Stimulated activated CD4-positive, alpha-beta T cell treated with anti-CD3 and anti-CD28 coated beads, TNF-alpha, amount 100 ng/mL, for 1 hour (primary cell): ENCODE measurements at places on chromosomes 12 and 14.
A peak's percentile ranks its signal among the peaks of the same experiment; 100 is the strongest.

DNA sequence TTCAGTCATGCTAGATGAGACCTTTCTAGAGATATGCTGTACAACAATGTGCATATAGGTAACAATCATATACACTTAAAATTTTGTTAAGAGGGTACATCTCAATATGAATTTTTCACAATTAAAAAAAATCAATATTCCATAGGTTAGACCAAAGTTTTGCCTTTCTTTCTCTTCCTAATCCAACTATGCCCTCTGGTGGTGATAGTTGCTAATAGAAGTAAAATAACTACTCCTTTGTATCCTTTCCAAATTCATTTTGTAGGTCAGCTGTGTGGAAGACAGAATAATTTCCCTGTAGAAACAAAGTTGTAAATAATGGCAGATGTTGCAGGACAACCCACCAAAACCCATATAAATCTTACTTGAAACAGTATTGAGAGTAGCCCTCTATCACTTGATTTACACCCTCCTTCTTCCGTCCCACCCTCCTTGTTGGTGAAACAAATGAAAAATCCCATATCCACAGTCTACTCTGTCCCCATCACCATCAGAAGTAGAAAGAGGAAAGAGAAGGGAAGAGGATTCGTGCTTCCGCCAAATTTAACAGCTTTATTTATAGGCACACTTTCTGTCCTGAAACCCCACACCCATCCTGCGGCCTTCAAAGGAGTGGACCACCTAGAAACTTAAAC, 34.2 kb upstream of the KICS2 start:
- no peak for DNase-seq

- no peak for DNase-seq
These were observed 9.7 kb downstream of the SLC4A8 start for GRCh38 chr12:51434305-51434704.

- no peak for DNase-seq
These were observed 61.0 kb upstream of the FKBP4 start for GRCh38 chr12:2733493-2734355.

- DNase-seq, result peak; percentile 96
These were observed at the start of the genes APEX1 and OSGEP for GRCh38 chr14:20454516-20455354. Gene APEX1 (plus strand): TSS chr14:20455226. CDS start chr14:20455646, 420 bp downstream. Gene OSGEP (minus strand): TSS chr14:20454812. CDS start chr14:20454683, 129 bp downstream.

GRCh38 chr14:91326514-91327249, 82.2 kb upstream of the GPR68 start:
- no peak for DNase-seq

DNA sequence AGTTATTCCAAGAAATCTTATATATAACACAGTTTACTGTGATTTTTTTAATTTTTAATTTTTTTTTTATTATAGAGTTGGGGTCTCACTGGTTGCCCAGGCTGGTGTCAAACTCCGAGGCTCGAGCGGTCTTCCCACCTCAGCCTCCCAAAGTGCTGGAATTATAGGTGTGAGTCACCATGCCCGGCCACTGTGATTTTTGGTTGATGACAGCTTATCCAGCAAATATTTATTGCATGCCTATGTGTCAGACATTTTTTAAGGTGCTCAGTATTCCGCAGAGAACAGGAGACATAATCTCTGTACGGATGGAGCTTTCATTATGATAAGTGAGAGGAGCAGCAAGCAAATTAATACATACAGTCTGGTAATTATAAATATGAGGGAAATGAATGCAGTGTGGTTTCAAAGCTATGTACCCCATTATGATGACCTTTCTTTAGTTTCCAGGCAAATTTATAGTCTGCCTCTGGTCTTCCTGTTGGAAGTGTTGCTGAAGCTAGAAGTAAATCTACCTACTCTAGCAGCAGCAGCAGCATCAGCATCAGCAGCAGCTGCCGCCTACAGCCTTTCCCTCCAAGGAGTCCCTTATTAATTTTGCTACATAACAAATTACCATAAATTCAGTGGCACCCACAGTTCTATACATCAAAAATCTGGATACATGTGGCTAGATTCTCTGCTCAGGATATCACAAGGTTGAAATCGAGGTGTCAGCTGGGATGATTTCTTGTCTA, 32.3 kb downstream of the FRS2 start:
- DNase-seq, result no peak

DNA sequence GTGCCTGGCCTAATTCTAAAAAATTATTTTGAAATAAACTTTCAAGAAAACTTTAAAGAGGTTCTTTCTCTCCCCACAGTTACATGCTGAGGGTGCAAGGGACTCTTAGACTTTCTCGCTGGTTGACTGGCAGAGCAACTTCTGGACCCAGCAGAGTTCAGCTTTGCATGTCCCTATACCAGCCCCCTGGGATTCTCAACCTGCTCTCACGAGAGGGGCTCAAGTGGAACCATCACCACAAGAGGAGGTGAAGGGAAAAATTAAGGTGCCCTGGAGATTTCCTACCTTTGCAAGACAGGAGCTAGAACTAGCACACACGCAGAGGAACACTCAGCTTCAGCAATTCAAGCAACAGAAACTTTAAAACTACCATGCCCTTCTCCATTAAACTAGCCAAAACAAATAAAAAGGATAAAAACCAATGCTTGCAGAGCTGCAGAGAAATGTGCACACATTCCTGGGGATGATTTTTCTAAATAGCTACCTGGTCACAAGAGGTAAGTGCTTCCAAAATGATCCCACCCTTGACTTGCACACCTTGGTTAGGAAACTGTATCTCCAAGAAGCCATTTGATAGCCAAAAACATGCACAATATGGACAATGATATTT, 2.5 kb downstream of the HVCN1 start:
- DNase-seq, result no peak

DNA sequence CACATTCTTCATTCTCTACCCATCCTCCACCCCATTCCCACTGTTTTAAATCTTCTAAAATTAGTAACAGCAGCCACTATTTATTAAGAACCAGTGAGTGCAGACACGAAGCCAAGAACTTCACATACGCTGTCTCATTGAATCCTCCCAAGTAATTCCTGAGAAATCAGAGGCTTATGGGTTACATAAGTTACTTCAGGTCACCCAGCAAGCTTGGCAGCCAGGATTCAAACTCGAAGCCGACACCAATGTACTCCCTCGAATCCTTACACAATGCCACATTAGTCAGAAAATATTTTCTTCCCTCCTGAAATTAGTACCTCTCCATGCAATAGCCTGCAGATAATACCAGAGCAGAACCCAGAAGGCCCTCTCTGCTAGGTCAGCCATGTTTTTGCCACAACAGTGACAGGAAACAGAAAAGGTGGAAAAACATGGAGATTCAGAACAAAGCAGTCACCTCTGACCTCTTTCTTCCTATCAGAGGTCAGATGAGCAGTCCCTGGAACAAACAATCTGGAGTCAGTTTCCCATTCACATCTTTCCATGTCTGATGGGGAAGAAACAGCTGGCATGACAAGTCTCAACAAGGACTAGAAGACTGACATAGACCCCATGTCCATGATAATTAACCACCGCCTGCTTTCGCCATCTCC, 16.4 kb downstream of the NID2 start:
- no peak for DNase-seq

GRCh38 chr12:106585521-106586277, 2.9 kb downstream of the RFX4 start:
- no peak for DNase-seq

GRCh38 chr14:59354666-59355065, 110.5 kb downstream of the GPR135 start:
- no peak for DNase-seq

DNA sequence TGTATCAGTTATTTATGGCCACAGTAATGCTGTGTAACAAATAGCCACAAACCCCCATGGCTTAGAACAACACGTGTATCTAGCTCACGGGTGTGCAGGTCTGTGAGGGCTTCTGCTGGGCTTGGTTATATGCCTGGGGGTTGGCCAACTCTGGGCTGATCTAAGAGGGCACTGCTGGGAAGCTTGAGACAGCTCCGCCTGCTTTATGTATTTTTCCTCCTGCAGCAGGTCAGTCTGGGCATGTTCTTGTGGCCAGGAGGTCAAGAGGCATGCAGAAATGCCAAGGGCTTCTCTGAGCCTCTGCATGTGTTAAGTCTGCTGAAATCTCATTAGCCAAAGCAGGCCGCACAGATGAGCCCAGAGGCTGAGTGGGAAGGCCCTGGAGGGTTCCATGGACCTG, 105.8 kb downstream of the ZNF664 start:
- no peak for DNase-seq

DNA sequence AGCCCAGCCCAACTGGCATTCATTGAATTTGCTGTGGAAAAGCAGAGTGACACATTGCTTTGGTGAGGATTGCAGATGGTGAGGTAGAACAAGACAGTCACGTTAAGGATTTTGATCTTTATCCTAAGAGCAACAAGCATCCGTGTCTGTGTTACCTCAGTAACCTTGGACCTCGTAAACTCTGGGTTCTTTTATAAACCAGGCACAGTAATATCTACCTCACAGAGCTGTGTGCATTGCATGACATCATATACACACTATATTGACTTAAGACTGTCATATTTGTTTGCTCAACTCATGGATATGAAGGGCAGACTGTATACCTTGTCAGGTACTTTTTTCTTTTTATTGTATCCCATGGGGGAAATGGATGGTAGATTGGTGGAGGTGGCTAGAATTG, 156.2 kb downstream of the ETV6 start:
- DNase-seq, result no peak

DNA sequence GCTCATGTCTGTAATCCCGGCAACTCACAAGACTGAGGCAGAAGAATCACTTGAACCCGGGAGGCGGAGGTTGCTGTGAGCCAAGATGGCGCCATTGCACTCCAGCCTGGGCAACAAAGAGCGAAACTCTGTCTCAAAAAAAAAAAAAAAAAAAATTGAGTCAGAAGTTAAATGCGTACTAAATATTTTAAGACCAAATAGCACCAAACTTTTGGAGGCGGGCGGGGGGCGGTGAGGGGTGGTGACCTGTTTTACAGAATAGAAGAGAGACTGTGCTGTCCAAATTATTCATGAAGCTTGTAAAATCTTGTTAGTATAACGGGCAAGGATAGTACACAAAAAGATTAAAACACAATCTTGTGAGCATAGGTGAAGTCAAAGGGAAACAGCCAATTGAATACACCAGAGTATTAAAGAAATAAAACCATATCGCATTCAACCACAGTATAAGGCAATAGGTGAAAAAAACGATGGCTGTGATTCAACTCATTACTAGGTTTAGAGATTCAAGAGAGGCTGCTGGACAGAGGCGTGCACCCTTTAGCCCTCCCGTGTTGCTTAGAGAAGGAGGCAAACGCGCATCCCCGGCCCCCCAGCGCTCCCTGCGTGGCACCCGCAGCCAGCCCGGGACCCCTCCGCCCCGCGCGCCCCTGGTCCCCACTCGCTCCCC, 571 bp downstream of the ZNF891 start:
- DNase-seq, result no peak

- peak; percentile 41 for DNase-seq
These were observed 699 bp downstream of the KTN1 start for GRCh38 chr14:55580470-55581341.

DNA sequence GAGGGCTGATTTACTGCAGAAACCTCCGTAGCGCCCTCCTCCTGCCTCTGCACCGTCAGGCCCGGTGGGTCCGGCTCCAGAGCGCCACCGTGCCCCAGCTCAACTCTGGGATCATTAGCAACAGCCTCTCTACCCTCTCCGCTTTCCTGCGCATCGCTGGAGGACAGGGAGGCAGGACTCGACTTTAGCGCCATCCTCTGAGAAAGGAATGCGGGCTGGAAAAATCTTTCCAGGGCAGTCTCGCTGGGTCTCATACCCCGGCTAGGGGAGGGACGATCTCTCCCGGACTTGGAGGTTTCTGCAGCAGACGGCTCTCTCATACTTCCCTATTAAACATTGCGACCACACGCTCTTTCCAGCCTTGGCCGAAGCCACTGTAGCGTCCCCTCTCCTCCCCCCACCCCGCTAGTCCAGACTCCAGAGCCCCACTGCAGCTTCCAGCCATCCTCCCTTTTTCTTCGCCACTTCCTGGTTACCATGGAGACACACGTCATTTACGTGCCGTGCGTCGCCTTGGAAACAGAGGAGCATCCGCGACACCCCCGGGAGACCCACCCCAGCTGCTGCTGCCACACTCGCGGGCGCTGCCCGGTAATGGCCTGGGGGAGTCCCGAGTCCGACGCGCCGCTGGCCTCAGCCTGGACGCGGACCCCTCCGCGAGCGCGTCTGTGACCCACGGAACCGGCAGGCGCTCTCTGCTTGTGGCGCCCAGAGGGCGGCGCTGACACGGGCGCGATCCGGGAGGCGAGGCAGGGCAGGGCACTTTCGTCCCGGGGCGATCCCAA, at the start of gene CCDC184:
TSS of gene CCDC184 (plus strand) at position 554 of the 785 bp plus-strand sequence. CDS start 479 bp downstream, outside the sequence.
- no peak for DNase-seq

GRCh38 chr12:44697511-44697910, 178.6 kb downstream of the NELL2 start:
- DNase-seq, result no peak

GRCh38 chr12:52582486-52582885, 8.8 kb upstream of the KRT74 start:
- DNase-seq, result no peak

DNA sequence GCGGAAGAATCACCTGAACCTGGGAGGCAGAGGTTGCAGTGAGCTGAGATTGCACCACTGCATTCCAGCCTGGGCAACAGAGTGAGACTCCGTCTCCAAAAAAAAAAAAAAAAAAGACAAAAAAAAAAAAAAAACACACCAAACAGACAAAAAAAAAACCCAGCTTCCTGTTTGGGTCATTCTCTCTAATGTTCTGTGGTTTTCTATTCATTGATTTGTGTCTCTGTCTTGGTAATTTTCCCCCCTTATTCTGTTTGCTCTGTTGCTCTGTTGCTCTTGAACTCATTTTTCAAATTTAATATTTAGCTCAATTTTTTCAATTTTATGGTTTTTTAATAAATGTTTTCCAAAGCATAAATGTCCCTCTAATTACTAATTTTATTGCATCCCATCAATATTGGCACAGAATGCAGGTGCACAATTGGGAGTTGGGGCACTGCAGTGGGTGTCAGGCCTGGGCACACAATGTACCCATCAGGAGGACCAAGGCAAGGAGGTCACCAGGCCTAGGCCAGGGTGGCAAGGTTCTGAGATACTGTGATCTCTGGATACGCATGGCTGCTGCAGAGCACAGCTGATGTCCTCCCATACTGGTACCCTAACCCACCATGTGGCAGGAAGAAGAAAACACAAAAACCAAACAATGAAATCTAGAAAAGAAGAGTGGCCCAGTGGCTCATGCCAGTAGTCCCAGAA, 8.0 kb upstream of the GNPTAB start:
- DNase-seq, result no peak

DNA sequence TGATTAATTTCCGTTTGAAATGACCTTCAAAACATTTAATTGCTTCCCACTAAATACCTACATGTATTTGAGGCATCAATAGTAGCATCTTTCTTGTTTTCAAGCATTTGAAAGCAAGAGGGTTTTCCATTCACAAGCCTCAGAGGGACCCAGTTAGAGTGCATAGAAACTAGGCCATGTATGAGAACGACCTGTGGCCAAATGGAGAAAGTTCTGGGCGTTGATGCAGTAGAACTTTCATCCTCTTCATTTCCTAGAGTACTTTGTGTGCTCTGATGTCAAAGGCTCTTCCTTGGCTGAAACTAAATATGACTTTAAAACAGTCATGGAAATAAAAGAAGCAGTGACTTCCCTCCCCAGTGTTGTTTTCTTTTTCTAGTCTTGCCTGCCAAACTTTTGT, 944 bp upstream of the DHRS7 start:
- no peak for DNase-seq

GRCh38 chr12:11830307-11830801, 180.9 kb downstream of the ETV6 start:
- DNase-seq, result no peak

GRCh38 chr14:65803885-65804284, 391.4 kb downstream of the FUT8 start:
- DNase-seq, result no peak

GRCh38 chr14:24036169-24036962, 15.4 kb upstream of the CARMIL3 start:
- DNase-seq, result peak; percentile 44
